ENCODE measurements at places on chromosomes 12 and 14. TPM values are rescaled to one million over a fixed set of nuclear protein-coding genes. Genes with fewer than 3 reads are reported as not detected.
A peak's percentile ranks its signal among the peaks of the same experiment; 100 is the strongest.

GRCh38 chr12:94169495-94169894 is 21.1 kb downstream of the PLXNC1 start:
- no peak for DNase-seq

- DNase-seq, result peak; percentile 40
These were observed 37.0 kb upstream of the FBXO33 start for GRCh38 chr14:39469094-39469710.

Gene MMP19
- 0.22 TPM for total RNA-seq

Gene LRP6
- 55.0 TPM for total RNA-seq

DNA sequence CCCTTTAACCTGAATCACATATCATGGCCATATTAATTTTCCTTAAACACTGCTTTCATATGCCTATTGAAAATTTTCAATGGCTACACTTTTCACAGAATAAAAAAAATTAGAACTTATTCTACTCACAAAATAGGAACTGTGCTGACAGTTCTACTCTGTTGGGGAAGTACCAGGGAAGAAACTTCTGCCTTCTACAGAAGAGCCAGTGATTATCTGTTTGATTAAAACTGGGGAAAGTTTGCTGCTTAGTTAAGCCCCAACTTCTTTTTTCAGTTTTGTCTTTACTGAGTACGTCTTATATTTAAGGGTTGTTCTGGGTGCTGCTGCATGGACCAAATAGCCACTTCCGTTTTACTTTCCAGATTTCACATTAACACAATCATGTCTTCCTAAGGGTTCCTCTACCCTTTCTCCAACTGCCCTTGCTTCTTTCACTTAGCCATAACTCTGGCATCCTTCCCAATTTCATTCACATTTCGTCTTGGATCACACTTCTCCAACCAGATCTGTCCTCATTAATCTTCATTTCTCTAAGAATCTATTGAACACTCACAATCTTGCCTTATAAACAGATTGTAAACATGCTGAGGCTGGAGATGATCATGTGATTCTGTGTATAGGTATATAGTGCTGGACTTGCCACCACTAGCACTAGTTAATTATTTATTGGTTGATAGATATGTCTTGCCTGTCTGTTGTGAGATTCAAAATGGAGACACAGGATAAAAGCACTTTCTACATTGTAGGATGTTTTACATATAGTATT is 1.9 kb upstream of the SEL1L start:
- no peak for DNase-seq

Gene TESPA1
- not detected for total RNA-seq

- peak; percentile 6 for DNase-seq
These were observed at the start of gene TTC9 for GRCh38 chr14:70641548-70642302. TSS of gene TTC9 (plus strand) at chr14:70641916. CDS start at chr14:70642130, 214 bp downstream.

DNA sequence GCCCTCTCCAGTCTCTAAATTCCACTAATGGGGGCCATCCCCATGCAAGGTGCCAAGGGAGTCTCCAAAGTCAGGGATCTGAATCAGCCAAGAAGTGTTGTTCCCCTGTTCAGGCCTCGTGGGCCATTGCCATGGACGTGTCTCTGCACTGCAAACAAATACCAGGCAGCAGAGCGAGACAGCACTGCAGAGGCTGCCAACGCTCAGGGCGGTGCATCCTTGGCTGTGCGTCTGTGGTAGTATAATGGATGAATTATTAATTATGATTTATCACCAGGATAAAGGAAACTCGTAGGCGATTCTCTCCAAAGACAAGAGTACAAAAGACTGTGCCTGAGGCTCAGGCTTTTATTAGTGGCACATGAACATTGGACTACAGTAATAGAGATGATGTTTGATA is 122.3 kb upstream of the NTF3 start:
- DNase-seq, result no peak

DNA sequence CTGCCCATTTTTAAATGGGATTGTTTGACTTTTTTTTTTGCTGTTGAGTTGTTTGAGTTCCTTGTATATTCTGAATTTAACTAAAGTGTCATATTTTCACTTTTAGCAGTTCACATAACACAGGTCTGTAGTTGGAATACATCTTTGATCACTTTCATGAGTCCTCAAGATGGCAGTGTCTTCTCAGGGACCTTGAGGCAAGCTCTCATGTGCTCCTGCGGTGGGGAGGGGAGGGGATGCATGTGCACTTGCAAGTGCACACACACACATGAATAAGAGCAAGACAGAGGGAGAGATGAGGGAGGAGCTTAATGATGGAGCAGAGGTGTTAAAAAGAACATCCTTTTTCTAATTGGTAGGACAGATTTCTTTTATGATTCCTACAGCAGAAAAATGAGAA is 291.4 kb upstream of the OR4E1 start:
- DNase-seq, result no peak

DNA sequence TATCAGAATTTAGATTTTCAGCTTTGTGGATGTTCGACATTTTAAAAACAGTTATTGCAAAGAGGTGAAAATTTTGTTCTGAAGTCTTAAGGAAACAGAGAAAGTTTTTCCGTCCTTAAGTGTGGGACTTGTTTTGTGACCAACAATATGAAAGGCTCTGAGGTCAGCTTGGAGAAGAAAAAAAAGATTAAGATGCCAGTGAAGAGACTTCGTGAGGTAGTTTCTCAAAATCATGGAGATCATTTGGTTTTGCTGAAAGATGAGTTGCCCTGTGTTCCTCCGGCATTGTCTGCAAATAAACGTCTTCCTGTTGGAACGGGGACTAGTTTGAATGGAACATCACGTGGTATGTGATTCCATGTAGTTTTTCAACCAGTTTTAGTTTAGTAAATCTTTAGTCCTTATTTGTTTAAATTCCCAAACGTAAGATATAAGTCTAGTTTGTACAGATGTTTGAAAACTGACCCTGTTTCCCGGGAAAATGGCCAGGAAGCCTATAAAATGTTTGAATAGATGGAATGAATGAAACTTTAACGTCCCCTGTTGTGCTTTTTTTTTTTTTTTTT is 682 bp downstream of the KIAA0586 start:
- peak; percentile 76 for DNase-seq

DNA sequence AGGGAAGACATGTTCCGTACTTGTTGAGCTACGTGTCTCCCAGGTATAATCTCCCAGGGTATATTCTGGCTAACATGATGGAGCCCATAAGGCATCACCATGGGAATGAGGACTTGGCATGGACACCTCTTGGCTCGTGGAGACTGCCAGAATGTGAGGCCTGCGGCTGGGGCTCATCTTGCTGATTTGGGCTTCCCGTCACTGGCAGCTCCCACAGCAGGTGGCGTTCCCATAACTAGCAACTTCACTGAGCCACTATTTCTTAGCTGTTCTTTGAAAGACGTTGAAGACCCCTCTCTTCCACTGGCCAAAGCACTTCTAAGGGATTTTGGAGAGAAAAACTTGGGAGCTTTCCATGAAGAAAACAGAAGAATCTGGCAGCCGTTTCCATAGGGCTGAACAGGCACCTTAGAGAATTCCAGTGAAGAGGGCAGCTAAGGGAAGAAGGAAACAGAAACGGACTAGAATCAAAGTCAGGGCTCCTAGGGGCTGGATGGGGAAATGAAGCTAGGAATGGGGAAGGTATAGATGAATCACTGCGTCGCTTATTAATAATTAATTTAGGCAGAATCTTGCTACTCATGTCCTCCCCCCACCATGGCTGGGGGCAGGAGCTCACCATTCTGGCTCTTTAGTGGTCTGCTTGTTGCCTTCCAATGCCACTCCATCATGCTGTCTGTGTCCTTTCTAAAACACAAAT is 39.7 kb upstream of the FOS start:
- no peak for DNase-seq

Gene MBIP
- 6.5 TPM for total RNA-seq

Measured in lung microvascular endothelial cell (primary cell).